ENCODE measurements at places on chromosomes 5 and 9. TPM values are rescaled to one million over a fixed set of nuclear protein-coding genes. Genes with fewer than 3 reads are reported as not detected.

- DNase-seq, result no peak
These were observed 138.4 kb upstream of the ABCA1 start for GRCh38 chr9:105066275-105066865.

Gene NOXA1
- total RNA-seq, result 0.49 TPM

Gene YIPF5
- total RNA-seq, result 34.2 TPM

DNA sequence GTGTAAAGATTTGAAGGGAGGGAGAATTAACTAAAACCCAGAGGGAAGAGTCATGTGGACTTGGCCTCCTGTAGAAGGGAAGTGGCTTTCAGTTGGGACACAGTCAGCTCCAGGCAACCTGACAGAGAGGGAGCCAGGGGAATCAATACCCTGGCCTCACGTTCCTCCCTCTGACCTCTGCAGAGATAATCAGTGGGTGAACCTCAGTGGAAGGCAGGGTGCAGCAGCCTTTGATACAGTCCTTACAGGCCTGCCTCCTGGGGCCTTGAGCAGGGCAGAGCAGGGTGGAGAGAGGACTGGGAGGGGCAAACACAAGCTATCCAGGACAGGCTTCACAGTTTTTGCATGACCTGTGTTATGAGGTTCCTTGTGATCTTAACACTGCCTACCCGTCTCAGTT is 61.9 kb upstream of the GPBP1 start:
- DNase-seq, result no peak

DNA sequence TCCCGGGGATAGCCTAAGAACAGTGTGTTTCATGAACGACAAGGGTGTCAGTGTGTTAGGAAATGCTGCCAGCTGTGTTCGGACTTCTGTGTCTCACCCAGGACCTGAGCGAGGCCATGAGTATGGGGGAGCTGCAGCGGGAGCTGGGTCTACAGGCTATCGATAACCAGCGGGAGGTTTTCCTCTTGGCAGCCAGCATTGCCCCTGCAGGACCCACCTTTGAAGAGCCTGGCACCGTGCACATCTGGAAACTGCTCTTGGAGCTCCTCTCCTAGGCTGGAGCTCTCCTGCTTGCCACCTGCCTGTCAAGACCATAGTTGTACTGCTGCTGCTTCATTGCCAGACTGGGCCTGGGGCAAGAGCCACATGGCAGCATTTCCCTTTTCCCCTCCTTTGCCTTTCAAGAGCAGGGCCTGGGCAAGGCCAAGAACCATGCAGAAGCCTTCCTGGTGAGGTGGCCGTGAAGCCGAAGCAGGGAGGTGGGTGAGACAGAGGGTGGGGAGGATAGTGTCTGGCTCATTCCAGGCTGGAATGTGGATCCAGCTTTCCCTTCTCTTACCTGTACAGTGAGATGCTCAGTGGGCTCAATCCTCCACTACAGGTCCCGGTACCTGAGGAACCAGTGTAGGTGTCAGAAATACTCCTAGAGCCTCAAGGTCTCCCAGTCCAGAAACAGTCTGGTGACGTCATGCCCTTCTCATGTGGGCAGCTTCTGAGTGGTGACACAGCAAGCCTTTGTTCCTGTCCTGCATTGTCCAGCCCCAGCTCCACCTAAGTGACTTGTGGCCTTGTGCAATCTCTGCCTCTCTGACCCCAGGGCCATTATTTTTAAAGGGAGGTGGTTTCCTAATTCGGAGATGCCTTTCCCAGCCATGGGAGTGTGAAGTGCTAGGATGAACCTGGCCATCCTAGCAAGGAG is 6.6 kb downstream of the ARL10 start:
- DNase-seq, result no peak

DNA sequence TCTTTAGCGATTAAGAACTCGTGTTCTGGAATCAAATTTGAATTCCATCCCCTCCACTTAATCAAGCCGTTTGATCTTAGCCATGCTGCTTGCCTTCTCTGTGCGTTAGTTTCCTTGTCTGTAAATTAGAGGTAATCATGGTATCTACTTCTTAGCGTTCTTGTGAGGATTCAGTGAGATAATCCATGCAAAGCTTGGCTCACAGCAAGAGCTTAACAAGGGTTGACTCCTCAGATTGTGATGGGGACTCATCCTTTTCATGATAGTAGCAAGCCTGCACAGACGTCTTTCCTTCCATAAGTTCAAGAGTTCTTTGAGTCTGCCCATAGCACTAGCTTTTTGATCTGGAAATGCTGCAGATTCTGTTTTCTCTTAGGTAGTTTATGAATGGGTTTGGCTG is 72.8 kb downstream of the TRIO start:
- no peak for DNase-seq

Gene QSOX2
- 27.9 TPM for total RNA-seq
